ENCODE measurements at places on chromosomes 5 and 9.
A peak's percentile ranks its signal among the peaks of the same experiment; 100 is the strongest.

- no peak for DNase-seq
These were observed 18.1 kb downstream of the PDLIM4 start for GRCh38 chr5:132275367-132276220.

DNA sequence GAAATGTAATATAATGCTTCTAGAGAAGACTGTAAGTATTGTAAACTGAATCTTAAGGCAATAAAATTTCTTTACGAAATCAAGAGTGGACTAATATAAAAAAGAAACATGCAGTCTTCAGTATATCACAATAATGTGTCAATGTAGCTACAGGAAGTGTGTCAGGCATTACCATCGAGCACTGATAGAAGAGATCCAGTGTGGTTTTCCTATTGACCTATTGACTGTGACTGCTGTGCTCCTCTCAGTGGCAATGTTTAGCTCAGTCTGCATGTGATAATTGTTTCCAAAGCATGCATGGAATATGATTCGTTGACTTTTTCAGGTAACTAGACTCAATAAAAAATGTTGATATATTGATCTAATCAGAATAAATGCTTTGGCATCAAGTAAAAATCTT, 20.3 kb upstream of the PCSK1 start:
- no peak for DNase-seq

DNA sequence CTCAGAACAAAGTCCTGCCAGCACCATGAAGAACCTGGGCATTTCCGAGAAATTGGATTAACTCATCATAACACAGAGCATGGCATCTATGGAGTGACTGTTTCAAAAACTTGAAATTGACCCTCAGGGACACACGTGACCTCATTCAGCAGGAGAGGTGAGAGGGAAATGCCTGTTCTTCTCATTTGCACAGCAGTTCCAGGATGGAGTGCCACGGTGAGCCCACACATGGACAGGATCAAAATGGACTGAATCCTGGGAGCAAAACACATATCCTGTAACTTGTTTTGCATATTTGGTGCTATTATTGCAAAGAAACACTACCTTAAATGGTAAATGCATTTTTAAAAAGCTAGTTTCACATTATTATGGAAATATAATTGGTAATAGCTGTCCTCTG, 256.1 kb upstream of the IRX2 start:
- DNase-seq, result no peak

- DNase-seq, result peak; percentile 40
These were observed 58.8 kb downstream of the MARCHF3 start for GRCh38 chr5:126971455-126972031.

GRCh38 chr5:151805414-151806223, 33.9 kb downstream of the G3BP1 start:
- no peak for DNase-seq

GRCh38 chr5:112183103-112183711, 235.9 kb downstream of the EPB41L4A start:
- DNase-seq, result peak; percentile 2

DNA sequence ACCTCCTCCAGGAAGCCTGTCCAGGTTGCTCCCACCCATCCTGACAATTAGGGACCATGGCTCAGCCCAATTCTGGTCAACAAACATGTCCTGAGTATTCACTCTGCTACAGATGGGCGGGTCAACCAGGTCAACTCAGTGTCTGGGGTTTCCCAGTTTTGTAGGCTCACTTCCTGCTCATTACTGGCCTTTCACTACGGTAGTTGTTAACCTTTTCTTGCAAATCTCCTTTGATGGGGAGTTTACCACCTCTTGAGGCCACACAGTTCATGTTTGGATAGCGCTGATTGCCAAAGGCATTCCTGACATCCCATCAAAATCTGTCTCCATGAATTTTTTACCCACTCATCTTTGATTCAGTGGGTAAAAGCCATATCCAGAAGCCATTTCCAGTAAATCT, 13.8 kb downstream of the TMEM8B start:
- DNase-seq, result no peak

DNA sequence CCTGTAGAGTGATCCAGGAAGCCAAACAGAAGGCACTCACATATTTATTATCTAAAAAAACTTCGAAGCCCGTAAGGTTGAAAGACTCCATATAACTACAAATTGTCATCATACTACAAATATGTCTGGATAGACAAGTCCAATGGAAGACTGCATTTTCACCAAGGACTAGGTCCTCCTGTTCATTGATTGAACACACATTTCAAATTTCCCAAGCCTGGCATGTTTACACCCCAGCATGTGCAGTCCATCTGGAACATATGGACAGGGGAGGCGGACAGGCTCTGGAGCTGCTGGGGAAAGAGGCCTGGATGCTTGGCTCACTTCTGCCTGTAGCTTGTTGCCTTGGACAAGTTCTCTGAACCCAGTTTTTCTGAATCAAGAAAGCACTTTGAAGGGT, 378.7 kb downstream of the ENC1 start:
- no peak for DNase-seq

- DNase-seq, result no peak
These were observed 978 bp upstream of the BRD3OS start for GRCh38 chr9:134024214-134024792.

DNA sequence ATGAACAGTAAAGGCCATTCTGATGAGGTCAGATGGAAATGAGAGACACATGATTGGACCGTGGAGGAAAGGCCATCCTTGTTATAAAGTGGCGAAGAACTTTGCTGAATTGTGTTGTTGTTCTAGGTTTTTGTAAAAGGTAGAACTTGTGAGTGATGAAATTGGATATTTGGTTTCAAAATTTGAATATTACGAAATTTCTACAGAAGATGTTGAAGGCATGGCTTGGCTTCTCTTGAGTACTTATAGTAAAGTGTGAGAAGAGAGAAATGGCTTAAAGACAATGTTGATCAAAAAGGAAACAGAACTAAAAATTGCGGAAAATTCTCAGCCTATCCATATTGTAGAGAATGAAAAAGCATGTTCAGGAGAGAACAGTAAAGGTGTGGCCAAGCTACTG, 166.6 kb upstream of the S1PR3 start:
- DNase-seq, result no peak

- no peak for DNase-seq
These were observed at the start of gene LURAP1L for GRCh38 chr9:12774861-12775678. LURAP1L (plus strand) TSS chr9:12775020; CDS start chr9:12775716, 696 bp downstream.

Measured in GDM1 (cell line).